ENCODE measurements at places on chromosomes 11 and 22. TPM values are rescaled to one million over a fixed set of nuclear protein-coding genes. Genes with fewer than 3 reads are reported as not detected.

Gene NOX4
- polyA plus RNA-seq = not detected

Gene CAPN5
- 0.28 TPM for polyA plus RNA-seq

Gene MOGAT2
- polyA plus RNA-seq = not detected

Gene CD82
- 43.0 TPM for polyA plus RNA-seq

Gene NXPE4
- polyA plus RNA-seq = not detected

Gene KRTAP5-10
- not detected for polyA plus RNA-seq

DNA sequence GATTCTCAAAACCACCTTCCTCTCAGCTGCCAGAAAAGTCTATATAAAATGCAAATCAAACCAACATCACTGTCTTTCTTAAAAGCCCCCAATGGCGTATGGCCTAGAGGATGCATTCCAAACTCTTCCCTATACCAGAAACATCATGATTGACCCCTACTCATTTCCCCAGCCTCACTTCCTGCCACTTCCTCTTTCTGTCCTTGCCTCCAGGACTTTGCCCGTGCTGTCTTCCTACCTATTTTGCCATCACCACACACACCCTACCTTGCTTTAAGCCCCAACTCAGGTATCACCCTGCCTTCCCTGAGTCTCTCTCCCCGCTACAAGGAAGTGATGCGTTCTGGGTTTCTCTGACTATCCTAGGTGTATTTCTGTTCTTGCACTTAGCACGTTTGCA, 8.1 kb downstream of the POU2AF2 start:
- no peaks in the 10 kb centered on the region for H3K27me3 ChIP-seq
- DNase-seq = no peak
- H3K4me1 ChIP-seq = no peaks in the 10 kb centered on the region
- H3K36me3 ChIP-seq = no peaks in the 10 kb centered on the region
- H3K4me3 ChIP-seq = no peak overlapping the region
- no peak overlapping the region for H3K27ac ChIP-seq

DNA sequence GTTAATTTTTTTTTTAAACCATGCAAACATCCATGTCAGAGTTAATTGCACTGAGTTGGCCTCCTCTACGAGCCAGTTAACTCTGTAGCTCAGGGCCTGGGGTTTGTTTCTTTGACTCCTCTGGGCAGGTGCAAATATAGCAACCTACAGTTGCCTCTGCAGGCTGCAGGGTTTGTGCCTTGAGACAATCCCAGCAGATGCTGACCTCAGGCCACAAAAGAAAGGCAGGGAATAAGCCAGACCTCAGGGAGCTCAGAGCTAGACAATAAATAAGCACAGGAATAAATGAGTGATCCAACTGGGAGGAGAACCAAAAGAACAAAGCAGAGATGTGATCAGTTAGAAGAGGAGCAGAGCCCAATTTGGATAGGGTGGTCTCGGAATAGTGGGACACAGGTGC, 390.8 kb downstream of the SHANK2 start:
- no peaks in the 10 kb centered on the region for H3K27me3 ChIP-seq
- no peak overlapping the region for H3K27ac ChIP-seq
- no peaks in the 10 kb centered on the region for H3K36me3 ChIP-seq
- H3K4me1 ChIP-seq = no peaks in the 10 kb centered on the region
- no peak overlapping the region for H3K4me3 ChIP-seq
- DNase-seq = no peak

All from CD14-positive monocyte (primary cell).